T-cell (primary cell): ENCODE measurements at places on chromosomes 2 and 18. TPM values are rescaled to one million over a fixed set of nuclear protein-coding genes. Genes with fewer than 3 reads are reported as not detected.

Gene UPP2
- not detected for total RNA-seq

Gene LRP1B
- not detected for total RNA-seq

- no peak for DNase-seq
- no peaks in the 10 kb centered on the region for H3K27me3 ChIP-seq
- no peak overlapping the region for H3K27ac ChIP-seq
- H3K36me3 ChIP-seq, result no peaks in the 10 kb centered on the region
- H3K4me1 ChIP-seq, result no peaks in the 10 kb centered on the region
These were observed 79.9 kb downstream of the BCL11A start for GRCh38 chr2:60473546-60473945.

Gene ANKRD30BL
- not detected for total RNA-seq

- H3K27ac ChIP-seq, result peak overlapping the region; percentile 99
- peaks cover 19% of the 10 kb centered on the region for H3K27me3 ChIP-seq
- DNase-seq, result no peak
- H3K4me1 ChIP-seq, result peaks cover 17% of the 10 kb centered on the region
These were observed 793 bp downstream of the NR4A2 start for GRCh38 chr2:156331572-156332283.

DNA sequence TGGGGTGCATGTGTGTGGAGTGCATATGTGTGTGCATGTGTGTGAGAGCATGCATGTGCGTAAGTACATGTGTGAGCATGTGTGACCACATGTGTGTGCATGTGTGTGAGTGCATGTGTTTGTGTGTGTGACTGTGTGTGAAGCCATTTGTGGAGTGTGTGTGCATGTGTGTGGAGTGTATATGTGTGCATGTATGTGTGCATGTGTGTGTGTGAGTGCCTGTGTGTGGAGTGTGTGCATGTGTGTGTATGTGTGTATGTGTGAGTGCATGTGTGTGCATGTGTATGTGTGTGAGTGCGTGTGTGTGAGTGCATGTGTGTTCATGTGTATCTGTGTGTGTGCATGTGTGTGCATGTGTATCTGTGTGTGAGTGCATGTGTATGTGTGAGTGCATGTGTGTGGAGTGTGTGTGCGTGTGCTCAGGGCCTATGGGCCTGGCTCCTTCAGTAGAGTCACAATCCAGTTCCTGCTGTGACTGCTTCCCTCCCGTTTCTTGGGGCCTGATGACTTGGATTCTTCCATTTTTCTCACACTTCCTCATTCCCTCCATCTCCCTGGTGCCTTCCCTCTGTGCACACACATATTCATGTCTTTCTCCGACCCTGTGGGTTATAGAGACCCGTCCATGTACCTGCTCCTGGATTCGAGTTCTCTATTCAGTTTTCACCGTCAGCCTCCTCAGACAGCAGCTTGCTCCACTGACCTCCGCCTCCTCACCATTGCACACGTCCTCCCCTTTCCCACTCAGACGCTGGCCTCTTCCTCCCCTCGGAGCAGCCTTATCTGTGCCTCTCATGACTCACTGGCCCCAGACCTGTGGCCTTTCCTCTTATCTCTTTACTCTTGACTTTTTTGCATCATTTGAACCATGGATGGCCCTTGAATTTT lies 25.2 kb downstream of the TOGARAM2 start:
- H3K36me3 ChIP-seq, result no peaks in the 10 kb centered on the region
- peaks cover 55% of the 10 kb centered on the region for H3K4me1 ChIP-seq
- H3K4me3 ChIP-seq, result no peak overlapping the region
- DNase-seq, result no peak

Gene PROKR1
- total RNA-seq, result not detected

DNA sequence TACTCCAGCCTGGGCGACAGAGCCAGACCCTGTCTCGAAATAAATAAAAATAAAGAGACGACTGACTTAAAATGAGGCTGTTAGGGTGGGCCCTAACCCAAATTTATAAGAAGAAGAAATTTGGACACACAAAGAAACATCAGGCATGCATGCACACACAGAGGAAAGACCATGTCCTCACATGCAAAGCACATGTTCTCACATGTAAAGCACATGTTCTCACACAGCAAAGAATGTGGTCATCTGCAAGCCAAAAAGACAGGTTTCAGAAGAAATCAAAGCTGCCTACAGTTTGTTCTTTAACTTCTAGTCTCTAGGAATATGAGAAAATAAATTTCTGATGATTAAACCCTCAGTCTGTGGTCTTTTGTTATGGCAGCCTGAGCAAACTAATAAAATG lies 132.3 kb upstream of the CRIM1 start:
- no peak for DNase-seq
- H3K27me3 ChIP-seq, result peaks cover 2% of the 10 kb centered on the region
- no peak overlapping the region for H3K4me3 ChIP-seq
- no peaks in the 10 kb centered on the region for H3K36me3 ChIP-seq
- H3K27ac ChIP-seq, result no peak overlapping the region
- H3K4me1 ChIP-seq, result no peaks in the 10 kb centered on the region

Gene GALR1
- not detected for total RNA-seq

DNA sequence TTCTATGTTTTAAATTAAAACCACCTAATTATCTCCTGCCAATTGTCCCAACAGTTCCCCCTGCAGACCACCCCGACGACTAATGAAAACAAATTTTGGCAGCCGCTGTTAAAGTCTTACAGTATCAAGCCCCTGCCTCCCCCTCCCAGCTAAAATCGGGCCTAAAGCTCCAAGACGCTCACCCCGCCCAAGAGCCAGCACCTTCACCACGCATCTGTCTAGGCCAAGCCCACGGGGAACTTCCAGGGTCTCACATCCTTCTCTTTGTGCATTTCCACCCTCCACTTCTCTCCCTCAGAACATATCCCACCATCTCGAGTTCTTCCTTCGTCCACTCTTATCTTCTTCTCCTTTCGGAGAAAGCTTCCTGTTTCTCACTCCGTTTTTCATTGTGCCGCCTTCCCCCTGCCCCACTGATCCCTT lies 445 bp downstream of the PRPF40A start:
- H3K4me1 ChIP-seq, result peaks cover 22% of the 10 kb centered on the region
- no peaks in the 10 kb centered on the region for H3K27me3 ChIP-seq
- H3K36me3 ChIP-seq, result peaks cover 16% of the 10 kb centered on the region

DNA sequence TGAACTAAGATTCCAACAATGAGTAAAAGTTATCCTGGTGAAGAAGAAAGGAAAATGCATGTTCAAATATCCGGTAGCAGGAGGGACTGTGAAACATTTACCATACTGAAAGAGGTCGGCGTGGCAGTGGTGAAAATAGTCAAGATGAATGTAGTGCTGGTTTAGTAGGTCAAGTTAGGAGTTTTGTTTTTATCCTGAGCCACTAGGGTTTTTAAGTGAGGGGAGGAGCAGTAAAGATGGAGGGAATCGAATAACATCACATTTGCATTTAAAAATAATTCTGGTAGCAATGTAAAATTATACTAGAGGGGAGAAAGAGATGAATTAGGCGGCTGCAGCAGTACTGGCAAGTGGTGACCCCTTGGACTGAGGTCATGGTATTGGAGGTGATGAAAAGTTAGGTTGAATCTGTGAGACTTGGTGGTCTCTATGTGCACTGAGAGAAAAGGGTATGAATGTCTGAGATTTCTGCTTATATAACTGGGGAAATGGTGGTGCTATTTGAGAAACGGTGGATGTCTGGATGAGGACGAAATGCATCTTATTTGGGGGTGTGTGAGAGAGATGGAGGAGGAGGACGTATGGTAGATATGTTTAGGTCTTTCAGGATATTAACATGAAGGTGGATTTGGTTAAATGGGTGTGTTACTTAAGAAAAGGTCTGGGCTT lies 5.9 kb downstream of the VAPA start:
- H3K4me3 ChIP-seq, result no peak overlapping the region
- H3K27ac ChIP-seq, result no peak overlapping the region
- no peaks in the 10 kb centered on the region for H3K27me3 ChIP-seq
- H3K4me1 ChIP-seq, result peaks cover 33% of the 10 kb centered on the region
- no peaks in the 10 kb centered on the region for H3K36me3 ChIP-seq

Gene GKN2
- total RNA-seq, result not detected

- no peaks in the 10 kb centered on the region for H3K27me3 ChIP-seq
- H3K27ac ChIP-seq, result peak overlapping the region; percentile 91
- peak; percentile 48 for DNase-seq
- H3K4me3 ChIP-seq, result peak overlapping the region; percentile 93
- H3K4me1 ChIP-seq, result peaks cover 22% of the 10 kb centered on the region
These were observed 1.7 kb downstream of the TRIP12 start for GRCh38 chr2:229920011-229920641.

GRCh38 chr2:178101321-178102079 lies 10.7 kb upstream of the RBM45 start:
- no peaks in the 10 kb centered on the region for H3K27me3 ChIP-seq
- DNase-seq, result no peak
- no peak overlapping the region for H3K27ac ChIP-seq
- no peaks in the 10 kb centered on the region for H3K4me1 ChIP-seq

Gene ARHGEF4
- 5.3 TPM for total RNA-seq

DNA sequence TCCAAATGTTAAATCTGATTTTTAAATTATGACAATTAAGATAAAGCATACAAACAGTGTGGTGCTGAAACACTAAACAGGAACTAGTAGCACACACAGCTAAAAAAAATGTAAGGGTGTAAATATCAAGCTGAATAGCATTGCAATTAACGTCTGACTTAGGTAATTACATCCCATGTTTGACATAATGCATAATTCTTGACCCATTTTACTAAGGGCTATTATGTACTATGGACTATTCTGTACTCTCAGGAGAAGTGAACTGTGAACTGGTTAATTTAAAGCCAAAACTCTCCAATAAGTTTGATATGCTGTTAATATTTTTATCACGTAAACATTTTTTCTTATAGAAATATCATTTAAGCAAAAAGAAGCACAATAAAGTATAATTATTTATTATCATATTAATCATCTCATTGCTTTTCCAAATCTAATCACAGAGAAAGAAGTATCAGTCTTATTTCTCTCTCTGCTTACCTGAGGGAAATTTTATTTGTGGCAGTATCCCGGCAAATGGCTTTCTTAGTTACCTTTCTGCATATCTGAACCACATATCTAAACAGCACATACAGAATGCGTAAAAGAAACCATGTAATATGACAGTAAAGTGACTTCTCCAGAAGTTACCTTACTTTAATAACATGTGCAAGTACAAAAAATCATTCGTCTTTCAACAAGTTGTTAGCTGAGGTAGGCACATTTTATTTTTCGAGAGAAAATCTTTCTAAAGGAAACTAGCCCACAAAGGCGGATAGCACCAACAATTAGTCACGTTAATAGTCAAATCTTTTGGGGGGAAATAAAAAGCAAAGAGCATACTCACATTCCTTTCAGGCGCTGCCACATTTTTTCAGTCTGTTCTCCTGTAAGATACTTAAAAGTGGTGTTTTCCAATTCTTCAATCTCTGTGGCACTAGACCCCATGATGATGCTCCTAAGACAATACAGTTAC lies 94.9 kb upstream of the PDE1A start:
- H3K4me3 ChIP-seq, result no peak overlapping the region
- no peaks in the 10 kb centered on the region for H3K27me3 ChIP-seq
- no peaks in the 10 kb centered on the region for H3K4me1 ChIP-seq
- no peak overlapping the region for H3K27ac ChIP-seq
- H3K36me3 ChIP-seq, result no peaks in the 10 kb centered on the region

Gene IL1R1
- total RNA-seq, result 4.5 TPM

- H3K27me3 ChIP-seq, result no peaks in the 10 kb centered on the region
- H3K4me1 ChIP-seq, result no peaks in the 10 kb centered on the region
- no peak overlapping the region for H3K4me3 ChIP-seq
These were observed 1751.3 kb upstream of the LRRTM1 start for GRCh38 chr2:82055846-82056245.

DNA sequence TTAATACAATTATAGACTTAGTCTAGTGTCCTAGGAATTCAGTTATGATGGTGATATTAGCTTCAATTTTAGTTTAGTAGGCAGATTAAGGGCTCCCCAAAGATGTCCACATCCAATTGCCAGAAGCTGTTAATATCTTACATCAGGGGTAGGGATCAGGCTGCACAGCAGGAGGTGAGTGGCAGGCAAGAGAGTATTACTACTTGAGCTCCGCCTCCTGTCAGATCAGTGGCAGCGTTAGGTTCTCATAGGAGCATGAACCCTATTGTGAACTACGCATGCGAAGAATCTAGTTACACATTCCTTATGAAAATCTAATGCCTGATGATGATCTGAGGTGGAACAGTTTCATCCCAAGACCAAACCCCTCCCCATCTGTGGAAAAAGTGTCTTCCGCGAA lies 54.9 kb downstream of the NYAP2 start:
- no peaks in the 10 kb centered on the region for H3K36me3 ChIP-seq
- no peak for DNase-seq
- H3K27me3 ChIP-seq, result peaks cover 2% of the 10 kb centered on the region
- H3K4me3 ChIP-seq, result no peak overlapping the region
- no peaks in the 10 kb centered on the region for H3K4me1 ChIP-seq

GRCh38 chr18:54440292-54440691 lies 82.6 kb downstream of the C18orf54 start:
- no peaks in the 10 kb centered on the region for H3K36me3 ChIP-seq
- H3K27ac ChIP-seq, result no peak overlapping the region
- no peak overlapping the region for H3K4me3 ChIP-seq
